Breast epithelium (tissue), 4 donors: ENCODE measurements at places on chromosomes 13 and 19.

GRCh38 chr13:108993346-108993745 is 363.9 kb downstream of the MYO16 start:
- no peak for DNase-seq

GRCh38 chr19:18427080-18427742 is 8.0 kb downstream of the SSBP4 start:
- no peak for DNase-seq

- DNase-seq, result no peak
Observed at GRCh38 chr19:13029893-13030292, 34.6 kb downstream of the NFIX start.

GRCh38 chr13:108070491-108070890 is 144.8 kb downstream of the LIG4 start:
- no peak for DNase-seq

GRCh38 chr19:2611483-2612464 is 90.7 kb downstream of the GNG7 start:
- no peak for DNase-seq
